ENCODE measurements at places on chromosomes 5 and 9.

DNA sequence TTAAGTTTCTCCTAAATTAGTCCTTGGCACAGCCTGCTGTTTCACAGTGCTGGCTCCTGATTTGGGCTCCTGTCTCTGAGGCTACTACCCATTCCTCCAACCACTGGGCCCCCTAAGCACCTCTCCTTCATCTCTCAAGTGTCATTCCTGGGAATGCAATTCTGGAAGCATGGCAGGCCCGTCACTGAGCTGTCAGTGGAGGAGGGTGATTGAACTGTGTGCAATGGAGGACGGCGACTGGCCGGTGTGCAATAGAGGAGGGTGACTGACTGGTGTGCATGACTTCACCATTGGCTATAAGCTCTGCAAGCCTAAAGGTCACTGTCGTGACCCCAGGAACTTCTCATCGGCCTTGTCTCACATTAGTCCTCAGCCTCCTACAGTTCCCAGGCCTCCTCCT is 12.4 kb upstream of the IL17B start:
- no peak for DNase-seq

GRCh38 chr5:176719113-176719739 is 71.9 kb downstream of the TSPAN17 start:
- DNase-seq = no peak

- no peak for DNase-seq
Observed at GRCh38 chr9:137454145-137454596, 5.0 kb downstream of the NSMF start.

GRCh38 chr9:89807682-89808075 is 202.9 kb downstream of the GADD45G start:
- DNase-seq = no peak

DNA sequence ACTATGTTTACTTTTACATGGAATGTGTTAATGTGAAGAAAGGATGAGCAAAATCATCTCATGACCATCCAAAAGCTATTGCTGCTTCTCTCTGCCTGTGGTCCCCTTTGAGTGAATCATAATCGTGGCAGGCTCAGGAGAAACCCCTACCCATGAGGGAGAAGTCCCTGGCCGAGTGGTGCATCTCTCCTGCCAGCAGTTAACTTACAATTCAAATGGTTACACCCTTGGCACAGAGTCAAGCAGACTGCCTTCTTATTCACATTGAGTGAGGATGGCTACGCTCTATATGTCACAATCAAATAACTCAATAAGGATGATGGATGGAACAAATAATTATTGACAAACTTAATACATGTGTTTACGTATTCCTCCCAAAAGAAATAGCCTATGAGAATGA is 179.1 kb downstream of the FGF1 start:
- no peak for DNase-seq

GRCh38 chr5:148388696-148389095 is 4.9 kb downstream of the FBXO38 start:
- DNase-seq = no peak

- DNase-seq = peak; percentile 6
Observed at GRCh38 chr9:112174965-112175795, at the start of gene SUSD1. Gene SUSD1, minus strand, starts transcription at chr9:112175297. Its CDS starts 62 bp downstream, at chr9:112175235.

DNA sequence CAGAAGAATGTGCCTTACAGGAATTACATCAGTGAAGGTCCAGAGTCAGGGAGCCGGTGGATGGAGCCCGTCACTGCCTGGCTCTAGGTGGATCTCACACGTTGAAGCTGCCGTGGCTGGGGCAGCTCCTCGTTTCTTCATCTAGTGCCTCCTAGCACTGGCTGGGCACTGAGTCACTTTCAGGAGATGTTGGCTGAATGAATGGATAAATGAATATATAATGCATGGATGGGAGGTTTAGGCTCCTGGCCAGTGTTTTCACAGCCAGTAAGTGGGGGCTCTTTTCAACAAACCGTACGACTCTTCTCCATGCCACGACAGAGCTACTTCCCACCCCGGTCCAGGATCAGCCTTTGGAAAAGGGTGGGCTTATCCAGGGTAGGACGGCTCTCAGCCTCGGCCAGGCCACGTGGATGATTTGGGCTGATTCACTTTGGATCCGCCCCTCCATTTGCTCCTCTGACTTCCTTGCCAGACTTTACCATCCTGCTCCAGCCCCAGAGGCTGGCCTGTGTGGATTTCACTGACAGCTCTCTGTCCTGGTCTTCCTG is 1.3 kb upstream of the SH3PXD2B start:
- no peak for DNase-seq

GRCh38 chr9:129027685-129028191 is 393 bp downstream of the SH3GLB2 start:
- DNase-seq = peak; percentile 74

- DNase-seq = no peak
Observed at GRCh38 chr5:56615361-56616153, 199.8 kb upstream of the MAP3K1 start.

GRCh38 chr5:135241536-135241935 is 157.5 kb downstream of the MACROH2A1 start:
- DNase-seq = no peak

GRCh38 chr9:68999393-69000105 is 14.4 kb downstream of the PRKACG start:
- peak; percentile 72 for DNase-seq

DNA sequence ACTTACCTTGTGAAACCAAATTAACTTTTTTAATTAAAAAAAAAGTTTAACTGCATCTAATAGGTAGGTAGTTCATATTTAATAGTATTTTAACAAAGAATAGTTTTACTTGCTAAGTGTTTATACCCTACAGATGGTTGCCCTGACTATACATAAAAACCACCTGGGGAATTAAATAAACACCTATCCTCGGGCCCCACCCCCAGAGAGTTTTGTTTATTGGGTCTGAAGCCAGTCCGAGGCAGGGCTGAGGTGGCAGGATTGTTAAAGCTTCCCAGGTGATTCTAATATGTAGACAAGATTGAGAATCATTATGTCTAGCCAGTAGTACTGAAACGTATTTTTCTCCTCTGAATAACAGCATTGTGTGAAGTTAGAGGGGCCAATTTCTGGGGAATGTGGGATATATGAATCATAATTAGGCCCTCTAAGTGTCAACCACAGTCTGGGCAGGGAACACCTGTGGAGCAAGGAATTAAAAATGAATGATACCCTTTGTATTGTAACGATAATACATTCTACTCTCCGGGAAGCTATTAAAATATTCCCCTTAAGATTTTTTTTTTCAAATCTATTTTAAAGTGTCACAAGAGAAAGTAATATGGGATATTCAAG is 5.6 kb upstream of the PAM start:
- no peak for DNase-seq

GRCh38 chr5:110255194-110255593 is 471.3 kb downstream of the TMEM232 start:
- DNase-seq = no peak

- DNase-seq = no peak
Observed at GRCh38 chr5:136061630-136062365, 33.0 kb downstream of the TGFBI start.

- DNase-seq = no peak
Observed at GRCh38 chr5:95655575-95655974, 9.0 kb downstream of the RFESD start.
